Neural progenitor cell (in vitro differentiated cells): ENCODE measurements at places on chromosomes 13 and 19.
A peak's percentile ranks its signal among the peaks of the same experiment; 100 is the strongest.

DNA sequence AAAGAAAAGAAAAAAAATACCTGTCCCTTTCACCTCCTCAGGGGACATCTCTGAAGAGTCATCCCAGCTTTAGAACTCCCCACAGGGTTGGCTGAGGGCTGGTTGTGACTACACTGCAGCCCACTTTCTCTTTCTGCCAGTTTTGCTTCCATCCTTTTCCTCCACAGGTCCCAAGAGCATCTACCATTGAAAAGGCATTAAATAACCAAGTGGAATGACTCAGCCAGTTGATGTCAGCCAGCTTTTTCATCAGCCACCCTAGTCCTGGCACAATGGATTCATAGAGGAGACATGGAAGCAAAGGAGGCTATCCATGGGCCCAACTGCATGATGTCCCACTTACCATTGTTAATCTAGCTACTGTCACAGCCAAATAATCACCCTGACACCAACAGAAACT is 9.2 kb upstream of the RCBTB1 start:
- H3K4me3 ChIP-seq: no peak overlapping the region
- H3K27me3 ChIP-seq: no peaks in the 10 kb centered on the region
- no peaks in the 10 kb centered on the region for H3K36me3 ChIP-seq

GRCh38 chr13:100100115-100100879 is 11.4 kb downstream of the PCCA start:
- H3K27ac ChIP-seq: no peak overlapping the region
- H3K36me3 ChIP-seq: no peaks in the 10 kb centered on the region
- no peaks in the 10 kb centered on the region for H3K4me1 ChIP-seq
- no peaks in the 10 kb centered on the region for H3K27me3 ChIP-seq
- H3K4me3 ChIP-seq: no peak overlapping the region
- DNase-seq: no peak

DNA sequence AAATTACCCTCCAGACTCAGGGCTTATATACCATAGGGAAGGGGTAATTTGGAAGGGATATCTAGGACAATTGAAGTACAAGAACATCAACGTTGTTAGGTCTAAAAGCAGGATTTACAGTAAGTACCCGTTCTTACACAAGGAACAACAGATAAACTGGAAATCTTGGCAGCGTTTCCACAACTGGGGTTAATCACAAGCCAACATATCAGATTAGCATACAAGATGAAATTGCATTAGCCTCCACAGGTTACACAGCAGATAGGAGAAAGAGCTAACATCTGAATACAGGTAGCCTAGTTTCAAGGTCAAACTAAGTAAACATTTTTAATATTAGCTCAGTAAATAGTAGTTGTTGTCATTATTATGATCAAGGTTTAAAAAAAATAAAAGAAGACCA is 1214.0 kb upstream of the PCDH20 start:
- no peaks in the 10 kb centered on the region for H3K4me1 ChIP-seq
- no peaks in the 10 kb centered on the region for H3K27me3 ChIP-seq
- no peak for DNase-seq
- H3K36me3 ChIP-seq: no peaks in the 10 kb centered on the region
- H3K4me3 ChIP-seq: no peak overlapping the region
- no peak overlapping the region for H3K27ac ChIP-seq

GRCh38 chr19:47267350-47267759 is 7.3 kb upstream of the INAFM1 start:
- DNase-seq: no peak
- H3K27me3 ChIP-seq: no peaks in the 10 kb centered on the region
- H3K27ac ChIP-seq: no peak overlapping the region
- no peak overlapping the region for H3K4me3 ChIP-seq
- no peaks in the 10 kb centered on the region for H3K36me3 ChIP-seq

GRCh38 chr13:94825507-94825906 is 113.2 kb upstream of the SOX21 start:
- H3K36me3 ChIP-seq: no peaks in the 10 kb centered on the region
- H3K27ac ChIP-seq: peak overlapping the region; percentile 84
- peak; percentile 92 for DNase-seq
- no peak overlapping the region for H3K4me3 ChIP-seq
- H3K27me3 ChIP-seq: no peaks in the 10 kb centered on the region

DNA sequence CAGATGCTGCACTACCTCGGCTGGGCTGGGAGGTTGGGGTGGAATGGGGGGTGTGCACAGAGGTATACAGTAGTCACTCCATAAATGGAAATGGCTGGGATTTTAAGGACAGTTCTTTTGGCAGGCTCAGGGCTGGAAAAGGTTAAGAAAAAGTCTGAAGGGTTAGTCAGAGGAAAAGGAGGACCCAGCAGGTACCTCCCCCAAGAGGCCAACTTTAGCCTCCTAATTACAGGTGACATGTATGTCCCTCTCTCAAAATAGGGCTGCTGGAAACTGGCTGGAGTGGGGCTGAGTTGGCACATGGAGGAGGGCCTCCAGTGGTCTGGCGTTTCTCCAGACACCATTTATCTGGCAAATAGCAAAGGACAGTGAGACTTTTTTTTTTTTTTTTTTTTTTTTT is 994 bp downstream of the CCDC194 start:
- H3K36me3 ChIP-seq: no peaks in the 10 kb centered on the region
- no peaks in the 10 kb centered on the region for H3K4me1 ChIP-seq

DNA sequence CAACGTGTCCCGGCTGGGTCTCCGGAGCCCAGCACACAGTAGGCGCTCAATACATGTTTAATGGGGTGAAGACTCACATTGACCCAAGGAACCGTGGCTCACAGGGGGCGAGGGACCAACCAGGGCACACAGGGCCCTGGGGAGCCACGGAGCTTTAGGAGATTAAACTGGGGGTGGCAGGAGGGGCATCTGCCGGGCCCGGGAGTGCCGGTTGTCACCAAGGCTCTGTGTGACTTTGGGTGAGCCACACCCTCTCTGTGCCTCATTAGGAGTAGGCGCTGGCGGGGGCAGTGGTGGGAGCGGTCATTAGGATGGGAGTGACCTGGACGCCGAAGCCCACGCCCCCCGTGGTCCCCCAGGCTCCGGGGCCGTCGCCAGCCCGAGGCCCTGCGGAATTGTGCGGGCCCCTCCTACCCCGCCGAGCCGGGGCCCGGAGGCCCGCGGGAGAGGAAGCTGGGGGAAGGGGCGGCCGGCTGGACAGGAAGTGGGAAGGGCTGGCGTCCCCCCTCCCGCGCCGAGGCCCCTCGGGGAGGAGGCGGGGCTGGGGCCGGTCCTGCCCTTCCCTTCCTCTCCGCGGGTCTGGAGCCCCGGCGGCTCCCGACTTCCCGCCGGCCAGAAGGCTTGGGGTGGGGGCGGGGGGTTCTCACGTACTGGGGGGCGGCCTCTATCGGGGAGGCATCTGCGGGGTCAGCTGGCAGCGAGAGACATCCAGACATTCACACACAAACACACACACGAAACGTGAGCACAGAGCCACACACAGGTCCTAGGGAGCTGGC is 1.8 kb upstream of the SSBP4 start:
- peak; percentile 88 for DNase-seq
- H3K27ac ChIP-seq: no peak overlapping the region
- H3K36me3 ChIP-seq: no peaks in the 10 kb centered on the region
- H3K4me1 ChIP-seq: peaks cover 7% of the 10 kb centered on the region
- peaks cover 34% of the 10 kb centered on the region for H3K27me3 ChIP-seq

DNA sequence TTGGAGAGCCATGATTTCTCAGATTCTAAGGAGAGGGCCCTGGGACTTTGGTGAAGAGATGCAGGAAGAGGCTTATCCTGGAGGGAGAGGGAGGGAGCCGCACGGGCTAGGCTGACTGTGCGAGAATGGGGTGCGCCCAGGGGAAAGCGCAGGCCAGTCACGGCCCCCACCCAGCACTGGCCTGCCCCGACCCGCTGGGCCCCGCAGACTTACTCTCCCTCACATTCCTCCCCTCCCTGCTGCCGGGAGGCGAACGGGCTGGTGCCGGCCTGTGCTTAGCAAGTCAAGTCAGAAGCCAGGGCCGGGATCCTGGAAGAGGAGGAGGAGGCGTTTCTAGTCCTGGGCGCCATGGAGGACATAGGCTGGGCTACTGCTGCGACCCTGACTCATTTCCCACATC is 120.0 kb downstream of the CRYL1 start:
- H3K27ac ChIP-seq: no peak overlapping the region
- peak overlapping the region; percentile 11 for H3K4me3 ChIP-seq
- peaks cover 6% of the 10 kb centered on the region for H3K4me1 ChIP-seq
- no peaks in the 10 kb centered on the region for H3K27me3 ChIP-seq
- no peaks in the 10 kb centered on the region for H3K36me3 ChIP-seq

GRCh38 chr13:63409791-63410351 is 1994.2 kb upstream of the PCDH20 start:
- no peak for DNase-seq
- H3K27ac ChIP-seq: no peak overlapping the region
- no peaks in the 10 kb centered on the region for H3K27me3 ChIP-seq
- H3K4me1 ChIP-seq: peaks cover 8% of the 10 kb centered on the region
- no peaks in the 10 kb centered on the region for H3K36me3 ChIP-seq
- no peak overlapping the region for H3K4me3 ChIP-seq

GRCh38 chr13:92136449-92137155 is 738.2 kb downstream of the GPC5 start:
- no peak overlapping the region for H3K4me3 ChIP-seq
- H3K27me3 ChIP-seq: no peaks in the 10 kb centered on the region
- DNase-seq: no peak

DNA sequence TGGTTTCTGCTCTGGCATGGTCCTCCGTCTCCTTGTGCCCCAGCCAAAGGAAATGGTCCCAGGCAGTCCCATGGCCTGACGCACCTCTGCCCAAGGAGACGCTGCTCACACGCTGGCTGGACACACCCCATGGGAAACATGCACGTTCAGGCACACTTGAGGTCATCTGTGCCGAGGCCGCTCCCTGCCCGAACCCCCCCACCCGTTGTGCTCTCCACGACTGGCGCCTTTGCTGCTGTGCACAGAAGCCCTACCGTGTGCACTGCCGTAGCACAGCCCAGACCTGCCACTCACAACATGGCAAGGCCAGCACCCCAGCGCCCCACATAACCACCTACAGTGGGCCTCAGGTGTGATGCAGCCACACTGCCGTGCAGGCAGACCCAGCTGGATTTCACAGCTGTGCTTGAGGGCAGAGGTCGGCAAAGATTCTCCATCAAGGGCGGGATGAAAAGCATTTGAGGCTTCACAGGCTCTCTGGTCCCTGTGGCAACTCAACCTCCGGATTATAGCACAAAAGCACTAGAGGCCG is 65.7 kb downstream of the SPACA7 start:
- no peaks in the 10 kb centered on the region for H3K36me3 ChIP-seq
- DNase-seq: no peak
- peaks cover 13% of the 10 kb centered on the region for H3K4me1 ChIP-seq
- peaks cover 30% of the 10 kb centered on the region for H3K27me3 ChIP-seq
- H3K4me3 ChIP-seq: no peak overlapping the region

DNA sequence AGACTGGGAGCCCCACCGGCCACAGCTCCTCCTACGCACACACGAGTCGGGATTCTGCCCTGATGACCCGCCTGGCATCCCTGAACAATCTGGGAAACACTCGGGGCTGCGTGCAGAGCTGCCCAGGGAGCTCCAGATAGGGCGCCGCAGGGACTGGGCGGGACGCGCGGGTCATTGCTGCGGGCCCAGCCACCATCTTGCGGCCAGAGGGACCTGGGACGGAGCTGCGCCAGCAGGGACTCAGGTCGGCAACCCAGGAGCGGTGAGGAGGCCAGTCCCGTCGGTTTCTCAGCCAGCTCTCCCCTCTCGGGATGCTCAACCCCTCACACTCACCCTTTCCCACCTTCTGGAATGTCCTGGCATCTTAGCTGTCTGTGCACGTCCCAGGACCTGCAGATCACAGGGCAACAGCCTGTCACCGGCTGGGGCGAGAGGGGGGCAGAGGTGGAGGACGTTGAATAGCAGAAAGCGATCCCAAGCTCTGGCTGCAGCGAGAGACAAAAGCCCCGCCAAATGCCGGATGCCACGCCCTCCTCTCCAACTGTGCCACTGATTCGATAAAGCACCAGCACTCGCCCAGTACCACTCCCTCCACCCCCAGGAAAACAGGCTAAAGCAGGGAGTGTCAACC is 20.4 kb upstream of the ZNF91 start:
- H3K27me3 ChIP-seq: no peaks in the 10 kb centered on the region
- peak overlapping the region; percentile 87 for H3K27ac ChIP-seq
- DNase-seq: peak; percentile 94
- peaks cover 8% of the 10 kb centered on the region for H3K4me1 ChIP-seq
- H3K36me3 ChIP-seq: no peaks in the 10 kb centered on the region

GRCh38 chr13:98172590-98173422 is 4.3 kb downstream of the RNF113B start:
- H3K36me3 ChIP-seq: no peaks in the 10 kb centered on the region
- no peak for DNase-seq
- H3K27me3 ChIP-seq: no peaks in the 10 kb centered on the region

- peak overlapping the region; percentile 37 for H3K4me3 ChIP-seq
- no peaks in the 10 kb centered on the region for H3K36me3 ChIP-seq
- H3K4me1 ChIP-seq: peaks cover 18% of the 10 kb centered on the region
- H3K27ac ChIP-seq: peak overlapping the region; percentile 88
Observed at GRCh38 chr19:5585461-5586299, 17.9 kb upstream of the TINCR start.

- H3K4me3 ChIP-seq: no peak overlapping the region
- H3K4me1 ChIP-seq: peaks cover 28% of the 10 kb centered on the region
- no peak for DNase-seq
- no peaks in the 10 kb centered on the region for H3K36me3 ChIP-seq
- no peak overlapping the region for H3K27ac ChIP-seq
Observed at GRCh38 chr19:49408816-49409440, 14.3 kb downstream of the PTH2 start.

DNA sequence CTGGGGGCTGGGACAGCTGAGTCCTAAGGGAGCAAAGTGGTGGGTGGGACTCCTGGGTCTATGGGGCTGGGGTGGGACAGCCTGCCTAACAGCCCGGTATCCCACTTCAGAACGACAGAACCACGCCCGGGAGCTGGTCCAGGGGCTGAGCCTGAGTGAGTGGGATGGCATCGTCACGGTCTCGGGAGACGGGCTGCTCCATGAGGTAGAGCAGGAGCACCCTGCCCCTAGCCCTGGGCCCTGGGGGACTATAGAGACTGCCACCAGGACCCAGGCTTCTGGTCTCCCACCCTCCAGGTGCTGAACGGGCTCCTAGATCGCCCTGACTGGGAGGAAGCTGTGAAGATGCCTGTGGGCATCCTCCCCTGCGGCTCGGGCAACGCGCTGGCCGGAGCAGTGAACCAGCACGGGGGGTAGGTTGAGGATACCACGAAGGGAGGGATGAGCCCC is 8.6 kb downstream of the SPHK2 start:
- DNase-seq: no peak
- no peaks in the 10 kb centered on the region for H3K27me3 ChIP-seq
- peaks cover 17% of the 10 kb centered on the region for H3K4me1 ChIP-seq

- H3K27me3 ChIP-seq: no peaks in the 10 kb centered on the region
- H3K4me1 ChIP-seq: no peaks in the 10 kb centered on the region
- no peak for DNase-seq
- no peak overlapping the region for H3K4me3 ChIP-seq
- no peak overlapping the region for H3K27ac ChIP-seq
Observed at GRCh38 chr19:34075661-34076091, 96.6 kb upstream of the LSM14A start.

GRCh38 chr13:71261256-71261655 is 605.7 kb downstream of the DACH1 start:
- no peaks in the 10 kb centered on the region for H3K27me3 ChIP-seq
- H3K4me1 ChIP-seq: peaks cover 21% of the 10 kb centered on the region
- no peak overlapping the region for H3K27ac ChIP-seq
- no peak overlapping the region for H3K4me3 ChIP-seq
